T follicular helper cell (primary cell): ENCODE measurements at places on chromosomes 7 and 10.

GRCh38 chr7:80879849-80880248 lies 39.0 kb downstream of the SEMA3C start:
- no peak for DNase-seq

DNA sequence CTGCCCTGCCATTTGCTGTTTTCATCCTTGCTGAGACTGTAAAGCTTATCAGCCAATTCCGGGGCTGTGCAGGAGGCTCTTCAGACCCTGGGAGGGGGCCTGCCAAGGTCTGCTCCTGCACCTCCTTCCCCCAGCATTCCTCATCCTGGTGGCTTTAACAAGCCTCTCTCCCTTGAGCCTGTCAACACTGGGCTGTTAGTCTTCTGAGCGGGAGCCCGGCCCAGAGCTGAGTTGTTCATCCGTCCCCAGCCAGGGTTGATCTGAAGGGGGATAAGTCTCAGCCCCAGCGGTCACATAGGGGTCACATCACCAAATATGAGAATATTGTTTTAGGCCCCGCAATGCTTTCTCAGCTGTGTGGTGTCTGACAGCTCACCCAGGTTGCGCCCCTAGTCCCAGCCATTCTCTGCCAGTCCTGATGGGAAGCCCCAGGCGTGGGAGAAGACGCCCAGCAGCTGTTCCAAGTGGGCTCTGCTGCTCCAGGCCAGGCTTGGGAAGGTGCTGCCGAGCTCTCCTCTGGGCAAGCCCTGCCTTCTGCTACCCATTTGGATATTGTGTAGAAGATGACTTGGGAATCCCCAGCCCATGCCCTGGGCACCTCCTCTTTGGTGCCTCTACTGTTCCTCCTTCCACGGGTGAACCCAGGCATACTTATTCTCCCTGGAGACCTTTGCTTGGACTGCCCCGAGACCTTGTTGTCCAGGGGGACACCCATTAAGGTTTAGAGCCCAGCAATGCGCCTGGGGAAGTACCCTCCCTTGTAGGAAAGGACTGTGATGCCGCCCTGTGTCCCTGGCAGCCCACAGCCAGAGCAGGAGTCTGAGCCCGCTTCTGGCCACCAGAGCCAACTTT lies 23.5 kb upstream of the TRIM8 start:
- DNase-seq, result no peak

- DNase-seq, result no peak
Measured at GRCh38 chr7:45867471-45867870, 5.4 kb downstream of the CCDC201 start.

DNA sequence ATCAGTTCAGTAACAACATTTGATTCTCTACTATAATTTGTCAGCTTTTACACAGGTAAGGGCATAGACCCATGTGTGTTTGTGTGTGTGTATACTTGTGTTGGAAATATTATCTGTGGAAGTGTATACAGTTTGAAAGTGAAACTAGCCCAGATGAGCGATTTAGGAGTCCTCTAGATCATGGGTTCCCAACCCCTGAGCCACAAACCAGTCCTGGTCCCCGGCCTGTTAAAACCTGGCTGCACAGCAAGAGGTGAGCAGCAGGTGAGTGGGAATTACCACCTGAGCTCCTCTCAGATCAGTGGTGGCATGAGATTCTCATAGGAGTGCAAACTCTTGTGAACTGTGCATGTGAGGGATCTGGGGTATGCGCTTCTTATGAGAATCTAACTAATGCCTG lies 1221.5 kb upstream of the SORCS1 start:
- DNase-seq, result no peak

- DNase-seq, result no peak
Measured at GRCh38 chr10:85888004-85888403, 478.6 kb downstream of the GRID1 start.

DNA sequence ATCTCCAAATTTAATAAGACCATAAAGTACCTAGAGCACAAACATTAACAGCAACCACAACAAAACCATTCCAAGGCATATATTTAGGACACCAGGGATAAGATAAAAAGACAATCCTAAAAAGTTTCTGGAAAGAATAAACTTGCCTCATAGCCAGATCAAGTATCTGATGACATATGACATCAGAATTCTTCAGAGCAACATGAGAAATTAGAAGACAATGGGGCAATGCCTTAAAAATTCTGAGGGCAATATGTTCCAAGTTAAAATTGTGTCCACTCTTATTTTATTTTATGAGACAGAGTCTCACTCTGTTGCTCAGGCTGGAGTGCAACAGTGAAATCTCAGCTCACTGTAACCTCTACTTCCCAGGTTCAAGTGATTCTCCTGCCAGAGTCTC lies 2.8 kb downstream of the EFCAB10 start:
- no peak for DNase-seq

GRCh38 chr10:76697923-76698322 lies 939.7 kb downstream of the KCNMA1 start:
- no peak for DNase-seq

GRCh38 chr7:44147026-44147991 lies 6.2 kb upstream of the MYL7 start:
- DNase-seq, result no peak
